ENCODE measurements at places on chromosomes 5 and 9.

DNA sequence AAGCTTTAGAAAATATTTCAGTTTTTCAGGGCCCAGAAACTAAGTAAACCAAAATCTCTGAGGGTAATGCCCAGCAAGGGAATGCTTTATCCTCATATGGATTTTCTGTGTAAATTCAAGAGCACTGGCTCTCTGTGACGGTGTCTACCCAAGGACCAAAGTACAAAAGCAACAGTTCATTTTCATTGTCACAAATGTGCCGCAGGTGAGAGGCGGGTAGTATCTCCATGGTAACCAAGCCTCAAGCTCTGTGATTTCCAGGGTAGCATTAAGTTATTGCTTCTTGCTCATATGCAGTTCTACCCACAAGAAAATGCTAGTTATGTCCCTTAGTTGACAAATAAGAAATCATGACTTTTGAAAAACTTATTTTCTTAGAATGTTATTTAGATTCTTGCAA lies 164.3 kb downstream of the MTRR start:
- DNase-seq, result no peak

- DNase-seq, result peak; percentile 82
These were observed 44.3 kb upstream of the SARDH start for GRCh38 chr9:133782157-133783130.

DNA sequence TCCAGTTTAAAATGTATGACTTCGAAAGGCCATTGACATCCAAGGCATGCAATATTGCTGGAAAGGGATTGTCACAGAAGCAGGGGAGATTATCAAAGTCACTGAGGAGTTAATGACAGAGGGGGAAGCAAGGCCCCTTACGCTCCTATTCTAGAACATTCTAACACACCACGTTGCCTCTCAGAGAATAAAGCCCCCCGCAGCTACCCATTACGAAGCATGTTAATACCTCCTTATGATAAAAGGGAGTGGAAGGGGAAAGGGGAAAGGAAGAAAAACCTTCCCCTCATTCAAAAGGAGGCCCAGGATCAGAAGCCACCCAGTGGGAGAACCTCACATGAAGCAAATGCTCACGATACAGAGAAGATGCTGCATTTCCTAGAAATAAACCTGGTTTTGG lies 213.6 kb downstream of the DAB2IP start:
- DNase-seq, result no peak

- DNase-seq, result no peak
These were observed 113.1 kb downstream of the LIFR start for GRCh38 chr5:38443390-38443789.

DNA sequence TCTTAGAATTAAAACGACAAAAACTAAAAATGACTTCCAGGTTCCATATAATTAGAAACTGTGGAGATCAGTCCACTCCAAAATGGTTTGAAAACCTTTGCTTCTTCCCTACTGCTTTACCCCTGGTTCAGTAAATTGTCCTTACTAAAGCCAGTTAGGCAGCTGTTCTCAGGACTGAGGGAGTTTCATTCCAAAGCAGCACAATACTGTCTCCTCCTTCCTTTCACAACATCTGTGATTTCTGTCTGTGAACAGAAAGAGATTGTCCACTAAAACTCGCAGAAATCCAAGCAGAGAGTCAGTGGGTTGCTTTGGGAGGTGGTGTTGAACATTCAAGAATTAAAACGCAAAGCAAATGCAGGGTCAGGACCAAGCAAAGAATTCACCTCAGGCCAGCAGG lies 740.8 kb upstream of the ZNF608 start:
- no peak for DNase-seq

- no peak for DNase-seq
These were observed 842 bp downstream of the TMED7 start for GRCh38 chr5:115624994-115625393.

DNA sequence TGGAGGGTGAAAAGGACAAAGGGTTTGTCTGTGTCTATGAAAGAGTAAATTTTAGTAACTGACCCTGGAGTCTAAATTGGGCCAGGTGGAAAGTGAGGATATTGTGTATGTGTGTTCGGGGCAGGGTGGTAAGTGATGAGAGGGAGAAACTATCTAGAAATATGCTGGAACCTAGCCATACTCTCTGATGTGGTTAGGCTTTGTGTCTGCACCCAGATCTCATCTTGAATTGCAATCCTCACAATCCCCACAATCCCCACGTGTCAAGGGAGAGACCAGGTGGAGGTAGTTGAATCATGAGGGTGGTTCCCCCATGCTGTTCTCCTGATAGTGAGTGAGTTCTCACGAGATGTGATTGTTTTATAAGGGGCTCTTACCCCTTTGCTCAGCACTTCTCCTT lies 60.6 kb downstream of the COMMD10 start:
- no peak for DNase-seq

GRCh38 chr9:804026-804425 lies 37.5 kb upstream of the DMRT1 start:
- DNase-seq, result no peak

DNA sequence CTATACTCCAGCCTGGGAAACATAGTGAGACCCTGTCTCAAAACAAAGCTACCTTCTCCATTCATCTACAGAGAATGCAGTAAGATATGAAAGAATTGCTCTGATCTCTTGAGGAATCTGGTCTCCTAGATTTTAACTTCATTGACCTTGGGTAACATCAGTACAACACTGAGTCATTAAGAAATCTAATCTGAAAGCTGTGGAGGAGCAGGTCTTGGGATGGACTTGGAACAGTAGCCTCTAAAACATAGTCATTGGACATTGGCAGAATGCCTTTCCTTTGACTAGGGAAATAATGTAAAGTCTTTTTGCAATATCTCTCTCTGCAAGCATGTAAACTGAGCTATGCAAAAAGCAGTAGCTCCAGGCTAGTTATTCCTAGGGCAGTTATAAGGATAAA lies 58.1 kb downstream of the KCNN2 start:
- no peak for DNase-seq

DNA sequence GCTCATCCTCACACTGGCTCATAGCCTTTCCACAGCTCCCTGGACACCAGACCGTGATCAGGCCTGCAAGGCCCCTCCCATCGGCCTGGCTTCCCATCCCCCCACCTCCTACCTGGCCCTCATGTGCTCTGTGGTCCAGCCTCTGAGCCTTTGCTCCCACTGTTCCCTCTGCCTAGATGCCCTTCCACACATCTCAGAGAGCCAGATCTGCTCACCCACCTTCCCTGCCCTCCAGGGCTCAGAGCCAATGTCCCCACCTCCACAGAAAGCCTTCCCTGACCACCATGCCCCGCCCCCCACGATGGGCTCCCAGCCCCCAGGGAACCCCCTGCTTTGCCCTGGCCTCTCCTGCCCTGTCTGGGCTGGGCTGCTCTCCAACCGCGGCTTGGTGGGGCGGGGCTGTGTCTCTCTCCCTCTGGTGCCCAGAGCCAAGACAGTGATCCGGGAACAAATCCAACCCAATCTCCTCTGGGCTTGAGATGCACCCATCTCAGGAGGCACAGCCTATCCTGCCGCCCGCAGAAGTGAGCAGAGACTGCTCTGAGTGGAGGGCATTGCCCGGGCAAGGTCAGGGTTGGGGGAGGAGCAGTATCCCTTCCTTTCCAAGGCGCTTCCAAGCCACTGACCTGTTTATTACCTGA lies 1.6 kb downstream of the NINJ1 start:
- DNase-seq, result no peak

- DNase-seq, result no peak
These were observed 3.8 kb downstream of the SRD5A1 start for GRCh38 chr5:6637022-6637421.

GRCh38 chr9:35226651-35227050 lies 64.8 kb downstream of the UNC13B start:
- DNase-seq, result no peak

- DNase-seq, result no peak
These were observed 51.5 kb downstream of the PPARGC1B start for GRCh38 chr5:149781612-149782011.

GRCh38 chr5:62327138-62328053 lies 21.4 kb downstream of the KIF2A start:
- no peak for DNase-seq

- no peak for DNase-seq
These were observed 27.2 kb upstream of the ASS1 start for GRCh38 chr9:130417602-130418001.

- DNase-seq, result no peak
These were observed 32.2 kb downstream of the IER5L start for GRCh38 chr9:129145841-129146292.

- DNase-seq, result no peak
These were observed 16.4 kb downstream of the NNT start for GRCh38 chr5:43619380-43619779.

- DNase-seq, result peak; percentile 3
These were observed 880.1 kb upstream of the SEMA6A start for GRCh38 chr5:117454716-117455212.

DNA sequence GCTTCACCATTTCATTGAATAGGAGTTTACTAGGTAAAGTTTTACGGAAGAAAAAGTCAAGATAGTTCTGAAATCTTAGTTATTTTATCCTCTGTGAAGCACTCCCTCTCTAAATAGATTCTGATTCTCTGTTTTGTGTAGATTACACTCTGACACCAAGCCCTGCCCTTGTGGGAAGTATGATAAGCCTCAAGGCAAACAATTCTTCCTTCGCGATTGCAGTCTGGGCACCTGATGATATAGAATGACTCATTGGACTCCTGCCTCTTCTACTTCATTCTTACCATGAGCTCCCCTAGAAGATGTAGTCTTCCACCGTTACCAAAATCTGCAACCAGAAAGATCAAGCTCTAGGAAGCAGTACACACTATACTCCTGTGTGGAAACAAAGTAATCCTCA lies 626.9 kb upstream of the PTGER4 start:
- no peak for DNase-seq

GRCh38 chr5:32116574-32117313 lies 57.4 kb downstream of the GOLPH3 start:
- no peak for DNase-seq

- no peak for DNase-seq
These were observed 24.3 kb upstream of the POMT1 start for GRCh38 chr9:131478421-131478868.
